Inflammatory macrophage (primary cell): ENCODE measurements at places on chromosomes 7 and 10.

DNA sequence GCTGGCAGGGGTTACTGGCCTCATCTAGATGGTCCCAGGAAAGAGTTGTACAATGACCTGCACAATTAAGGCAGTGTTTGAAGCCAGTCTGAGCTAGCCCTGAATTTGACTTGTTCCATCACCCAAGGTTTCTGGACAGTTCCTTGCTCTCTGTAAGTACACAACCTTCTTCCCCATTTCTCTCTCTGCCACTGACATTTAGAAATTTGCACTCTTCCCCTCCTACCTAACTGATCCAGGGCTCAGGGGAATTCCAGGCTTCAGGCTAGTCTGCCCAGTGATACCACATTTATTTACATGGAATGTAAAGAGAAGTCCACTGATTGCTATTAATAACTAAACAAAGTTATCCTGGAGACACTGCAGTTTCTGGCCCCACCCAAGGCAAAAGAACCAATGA, 139.0 kb upstream of the GPR26 start:
- DNase-seq = peak; percentile 41

DNA sequence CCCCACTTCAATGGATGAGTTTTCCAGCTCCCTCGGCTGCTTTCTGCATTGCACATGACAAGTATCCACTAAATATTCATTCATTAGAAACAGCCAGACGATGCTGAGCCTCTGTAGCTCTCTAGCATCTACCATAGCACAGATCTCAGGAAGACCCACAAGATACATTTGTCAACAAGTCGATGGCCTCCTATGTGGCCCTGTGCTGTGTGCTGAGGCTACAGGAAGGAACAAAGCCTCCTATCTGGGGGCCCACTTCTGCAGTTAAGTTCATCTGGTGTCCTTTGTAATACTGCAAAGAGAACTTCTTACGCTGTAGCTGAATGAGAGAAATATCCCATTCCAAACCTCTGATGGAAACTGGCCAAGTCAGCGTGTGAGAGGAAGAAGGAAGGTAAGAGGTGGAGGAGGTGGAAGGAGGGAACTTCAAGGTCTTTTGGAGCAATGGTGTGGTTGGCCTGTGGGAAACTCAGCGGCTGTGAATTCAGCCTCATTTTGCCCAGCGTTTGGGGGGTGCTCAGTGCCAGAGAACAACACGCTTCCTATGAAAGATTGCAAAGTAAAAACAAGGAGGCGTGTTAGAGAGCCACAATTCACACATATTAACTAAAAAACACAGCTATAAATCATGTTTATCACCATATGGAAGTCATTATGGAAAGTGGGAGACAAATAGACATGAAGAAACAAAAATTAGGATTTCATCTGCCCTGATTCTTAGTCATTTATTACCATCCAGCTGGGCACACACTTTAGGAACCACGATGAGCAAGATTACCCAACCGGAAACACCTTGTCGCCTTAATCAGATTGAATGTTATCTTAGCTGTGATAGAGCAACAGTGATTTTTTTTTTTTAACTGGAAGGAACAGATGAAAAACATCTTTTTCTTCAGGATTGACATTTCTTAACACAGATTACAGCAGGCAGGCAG, 62.2 kb upstream of the USP6NL start:
- DNase-seq = peak; percentile 8

- DNase-seq = no peak
These were observed 124.7 kb upstream of the CTBP2 start for GRCh38 chr10:125284875-125285597.

- DNase-seq = no peak
These were observed 274.3 kb downstream of the CCDC3 start for GRCh38 chr10:12726971-12727831.

- DNase-seq = no peak
These were observed 508.9 kb upstream of the NRP1 start for GRCh38 chr10:33843379-33843778.
